Erythroblast (primary cell): ENCODE measurements at places on chromosomes 1 and 21.

DNA sequence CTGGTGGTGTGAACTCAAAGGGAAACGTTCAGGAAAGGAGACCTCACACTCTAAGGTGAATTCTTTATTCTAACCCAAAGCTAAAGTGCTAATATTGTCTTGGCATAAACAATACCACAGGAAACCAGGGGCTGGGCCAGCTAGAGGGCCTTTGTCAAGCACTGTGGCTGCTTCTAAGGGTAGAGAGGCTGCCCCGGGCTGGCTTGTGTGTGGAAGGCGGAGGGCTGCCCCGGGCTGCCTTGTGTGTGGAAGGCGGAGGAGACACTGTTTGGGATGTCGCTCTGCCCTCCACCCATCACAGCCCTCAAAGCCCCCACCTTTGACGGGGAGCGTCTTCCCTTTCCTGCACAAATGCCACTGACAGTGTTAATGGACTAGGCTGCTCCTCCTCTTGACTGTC, 216.8 kb downstream of the TOMM20 start:
- DNase-seq = no peak

- DNase-seq = no peak
Observed at GRCh38 chr1:198174297-198174696, 17.5 kb downstream of the NEK7 start.

DNA sequence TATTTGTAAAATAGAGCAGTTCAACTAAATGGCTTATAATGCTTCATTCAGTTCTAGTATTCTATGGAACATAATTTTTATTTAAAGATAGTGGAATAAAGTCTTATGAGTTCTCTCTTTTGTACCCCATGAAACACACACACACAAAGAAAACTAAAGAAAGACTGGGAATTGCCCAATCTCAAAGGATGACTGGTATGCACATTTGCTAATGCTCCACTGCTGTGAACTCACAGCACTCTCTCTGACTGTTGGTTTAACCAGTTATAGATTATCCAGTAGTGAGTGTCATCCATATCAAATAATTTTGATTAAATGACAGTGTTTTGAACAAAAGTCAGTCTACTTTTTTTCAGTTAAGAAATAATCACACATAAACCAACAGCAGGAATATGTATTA, 1082.4 kb upstream of the B3GALT2 start:
- no peak for DNase-seq

GRCh38 chr1:106564192-106564591, 492.3 kb upstream of the PRMT6 start:
- DNase-seq = no peak
